ENCODE measurements at places on chromosomes 1 and 21.

DNA sequence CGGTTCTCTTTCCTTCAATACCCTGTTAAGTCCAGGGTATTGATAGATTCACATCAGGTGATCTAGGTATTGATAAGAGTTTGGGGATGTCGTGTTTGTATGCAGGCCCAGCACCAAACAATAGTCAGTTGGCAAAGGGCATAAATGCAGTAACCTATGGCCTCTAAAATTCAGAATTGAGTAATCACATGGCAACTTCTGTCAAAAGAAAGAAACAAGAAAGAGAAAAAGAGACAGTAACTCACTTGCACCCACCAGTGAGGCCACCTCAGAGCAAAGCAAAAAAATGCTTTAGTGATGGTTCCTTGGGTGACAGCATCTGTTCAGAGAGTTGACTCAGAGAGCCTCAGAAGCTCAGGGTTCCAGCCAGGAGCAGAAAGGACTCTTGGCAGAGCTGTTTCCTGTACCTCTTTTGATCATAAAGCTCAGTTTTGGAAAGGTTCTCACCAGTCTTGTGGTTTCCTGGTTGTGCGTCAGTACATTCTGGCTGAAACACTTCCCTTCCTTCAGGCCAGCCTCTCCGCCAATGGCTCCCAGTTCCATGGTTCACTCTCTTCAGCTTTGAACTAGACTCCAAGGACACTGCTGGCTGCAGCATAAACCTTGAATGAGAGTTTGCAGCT lies 70.1 kb upstream of the GORAB start:
- no peak for DNase-seq

- DNase-seq, result peak; percentile 58
Observed at GRCh38 chr1:10399444-10399941, 629 bp downstream of the PGD start.

- no peak for DNase-seq
Observed at GRCh38 chr1:230550428-230550827, 91.9 kb upstream of the COG2 start.

GRCh38 chr1:147496044-147496443 lies 45.3 kb upstream of the BCL9 start:
- DNase-seq, result no peak

DNA sequence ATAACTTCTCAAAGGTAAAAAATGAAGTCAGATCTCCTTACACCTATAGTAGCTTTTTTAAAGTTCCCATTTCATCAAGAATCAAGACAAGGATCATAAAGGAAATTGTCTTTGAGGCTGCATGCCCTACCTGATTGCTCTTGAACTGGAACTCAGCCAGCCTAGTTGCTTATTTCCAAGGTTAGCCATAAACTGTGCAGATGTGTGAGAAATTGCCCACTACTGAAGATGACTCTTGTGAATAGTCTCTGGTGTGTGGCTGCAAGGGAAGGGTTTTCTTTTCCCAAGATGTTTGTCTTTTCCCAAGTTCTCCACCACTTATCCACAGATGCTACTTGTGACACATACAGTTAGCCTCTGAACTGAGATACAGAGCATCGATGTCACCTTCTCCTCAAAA lies 81.7 kb upstream of the DUSP10 start:
- DNase-seq, result no peak

- no peak for DNase-seq
Observed at GRCh38 chr1:163320891-163321290, 863 bp upstream of the NUF2 start.

DNA sequence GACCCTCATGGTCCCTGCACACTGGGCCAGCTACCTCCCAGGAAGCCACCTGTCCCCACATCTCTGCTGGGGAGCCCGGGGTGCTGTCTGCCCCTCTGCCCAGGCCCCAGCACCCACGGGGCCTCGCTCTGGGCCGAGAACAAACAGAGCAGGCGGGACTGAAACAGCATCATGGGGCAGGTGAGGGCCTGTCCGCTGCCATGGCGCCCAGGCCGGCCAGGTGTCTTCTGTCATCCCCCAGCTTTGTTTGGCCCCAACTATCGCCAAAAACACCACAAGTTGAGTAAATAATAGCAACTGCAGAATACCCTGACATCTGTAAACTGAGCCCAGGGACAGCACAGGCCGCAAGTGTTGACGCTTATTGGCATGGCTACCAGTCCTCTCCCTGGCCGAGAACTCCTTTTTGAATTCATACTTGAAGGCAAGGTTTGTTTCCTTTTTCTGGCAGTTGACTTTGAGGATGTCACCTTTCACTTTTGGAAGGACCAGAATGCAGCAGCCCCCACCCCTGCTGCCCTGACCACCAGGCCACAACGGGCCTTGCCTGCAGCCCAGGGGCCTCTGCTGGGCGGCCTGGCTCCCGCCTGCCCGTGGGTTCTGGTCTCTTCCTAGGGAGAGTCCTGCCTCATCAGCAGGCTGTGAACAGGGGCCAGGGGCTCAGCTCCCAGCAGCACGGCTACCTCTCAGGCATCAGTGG lies 152.7 kb downstream of the CASZ1 start:
- DNase-seq, result no peak

GRCh38 chr1:230730977-230731376 lies 16.2 kb upstream of the CAPN9 start:
- no peak for DNase-seq

DNA sequence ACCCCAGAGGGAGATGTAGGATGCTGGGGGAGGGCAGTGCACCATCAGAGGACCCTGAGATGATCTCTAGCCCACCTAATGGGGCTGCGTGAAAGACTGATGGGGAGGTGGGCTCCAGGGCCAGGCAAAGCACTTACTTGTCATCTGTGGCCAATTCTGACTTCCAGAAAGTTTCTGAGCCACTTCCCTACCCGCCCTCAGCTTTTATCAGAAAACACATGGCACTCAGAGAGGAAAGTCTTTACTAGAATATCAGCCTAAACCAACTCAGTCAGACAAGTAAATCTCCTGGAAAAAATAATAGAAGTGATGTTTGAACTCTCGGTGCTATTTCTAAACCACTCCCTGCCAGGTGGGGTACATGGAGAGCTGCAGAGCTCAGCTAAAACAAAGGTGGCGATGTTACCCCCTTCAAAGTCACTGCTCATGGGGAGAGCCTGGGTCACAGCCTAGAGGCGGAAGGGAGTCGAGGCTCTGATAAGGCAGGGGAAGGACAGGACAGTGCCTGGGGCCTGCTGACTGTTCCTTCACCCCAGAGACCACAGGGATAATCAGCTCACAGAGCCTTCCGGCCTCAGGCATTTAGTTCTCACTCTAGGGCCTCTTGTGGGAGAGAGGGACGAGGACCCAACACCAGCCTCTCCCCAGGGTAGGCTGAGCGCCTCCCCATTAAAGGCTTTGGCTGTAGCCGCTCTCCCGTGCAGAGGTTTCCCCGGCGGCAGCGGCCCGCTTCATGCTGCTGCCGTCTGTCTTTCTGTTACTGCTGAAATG lies 14.2 kb downstream of the SMIM12 start:
- DNase-seq, result peak; percentile 32

GRCh38 chr1:17865912-17866739 lies 111.0 kb downstream of the ACTL8 start:
- DNase-seq, result no peak

GRCh38 chr1:203116091-203116820 lies 11.3 kb upstream of the ADORA1 start:
- no peak for DNase-seq

- no peak for DNase-seq
Observed at GRCh38 chr1:98201666-98202081, 280.8 kb upstream of the DPYD start.

GRCh38 chr1:91527781-91528180 lies 27.1 kb downstream of the CDC7 start:
- DNase-seq, result no peak

DNA sequence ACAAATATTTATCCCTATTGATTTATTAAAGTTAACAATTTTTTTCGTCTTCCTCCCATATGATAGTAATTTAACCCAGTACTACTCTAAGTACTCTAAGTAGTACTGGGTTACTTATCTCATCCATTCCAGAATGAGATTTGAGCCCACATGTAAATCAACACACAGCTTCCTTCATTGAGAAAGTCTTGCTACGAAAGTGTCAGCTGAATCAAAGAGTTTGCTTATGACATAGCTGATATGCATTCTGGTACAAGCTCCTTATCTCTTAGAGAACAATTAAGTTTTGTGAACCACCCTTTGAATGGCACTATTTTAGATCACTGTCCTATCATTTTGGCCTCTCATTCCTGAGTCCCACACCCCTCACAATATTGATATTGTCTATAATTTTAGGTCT lies 2.4 kb upstream of the SLC44A3 start:
- no peak for DNase-seq

- DNase-seq, result no peak
Observed at GRCh38 chr1:37244083-37244480, 209.8 kb upstream of the GRIK3 start.

- no peak for DNase-seq
Observed at GRCh38 chr1:55305735-55306134, 90.6 kb upstream of the USP24 start.

DNA sequence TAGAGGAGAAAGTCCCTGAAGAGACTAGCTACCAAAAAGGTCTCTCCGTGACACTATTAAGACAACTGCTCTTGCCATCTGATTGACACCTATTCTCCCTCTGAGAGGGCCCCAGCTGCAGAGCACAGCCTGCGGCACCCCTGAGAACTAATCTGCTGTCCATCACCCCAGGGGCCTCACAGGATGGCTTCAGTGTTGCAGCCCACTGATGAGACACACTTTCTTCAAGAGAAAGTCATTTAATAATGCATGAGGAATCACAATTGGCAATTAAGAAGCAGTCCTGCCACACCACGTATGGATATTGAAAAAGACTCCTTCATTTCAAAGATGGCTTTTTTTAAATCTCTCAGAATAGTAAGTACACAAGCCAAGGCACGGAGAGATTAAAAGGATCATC lies 48.9 kb downstream of the CAPN8 start:
- DNase-seq, result no peak

GRCh38 chr1:47624531-47624930 lies 186.7 kb downstream of the FOXD2 start:
- no peak for DNase-seq

DNA sequence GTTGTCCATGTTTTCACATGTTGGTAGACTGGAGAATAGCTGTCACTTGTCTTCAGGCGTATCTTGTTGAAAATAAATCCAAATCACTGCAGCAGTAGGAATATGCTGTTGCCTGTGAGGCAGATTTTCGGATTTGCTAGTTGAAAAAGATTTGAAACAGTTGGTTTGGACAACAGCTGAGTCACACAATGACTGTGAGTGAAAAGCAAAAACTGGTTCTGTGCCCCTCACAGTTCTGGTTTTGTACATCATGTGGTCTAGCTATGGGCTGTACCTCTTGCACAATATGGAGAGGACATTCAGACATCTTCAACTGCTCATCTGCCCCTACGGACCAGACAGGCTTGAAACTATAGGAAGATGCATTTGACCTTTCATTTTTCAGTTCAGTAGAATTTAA lies 1.8 kb downstream of the ARF1 start:
- peak; percentile 12 for DNase-seq

GRCh38 chr1:53094533-53094919 lies 32.5 kb downstream of the PODN start:
- DNase-seq, result no peak

- no peak for DNase-seq
Observed at GRCh38 chr1:188429386-188429785, 1600.6 kb downstream of the PLA2G4A start.

GRCh38 chr1:152190589-152190988 lies 31.6 kb upstream of the RPTN start:
- DNase-seq, result no peak

- peak; percentile 64 for DNase-seq
Observed at GRCh38 chr1:204213668-204214662, at the start of gene GOLT1A. Gene GOLT1A (minus strand): TSS chr1:204213988. CDS start chr1:204213906, 82 bp downstream.

GRCh38 chr21:44982558-44983250 lies 42.9 kb downstream of the SLX9 start:
- DNase-seq, result peak; percentile 90

DNA sequence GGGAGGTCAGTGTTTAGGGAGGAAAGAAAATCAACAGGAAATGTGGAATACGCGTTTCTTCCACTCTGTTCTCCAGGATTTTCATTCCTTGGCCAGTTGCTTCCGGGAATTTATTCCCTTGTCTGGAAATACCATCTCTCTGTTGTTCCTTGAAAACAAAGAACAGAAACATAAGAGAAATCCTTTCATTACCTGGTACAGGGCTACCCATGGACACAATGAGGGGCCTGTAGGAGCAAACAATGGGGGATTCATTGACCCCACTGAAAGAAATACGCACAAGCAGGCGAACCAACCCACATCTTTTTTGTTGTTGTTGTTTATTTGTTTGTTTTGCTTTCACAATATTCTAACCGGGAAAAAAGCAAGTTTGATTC lies 20.0 kb upstream of the BACE2 start:
- no peak for DNase-seq

- DNase-seq, result no peak
Observed at GRCh38 chr1:15132965-15133364, 20.6 kb upstream of the TMEM51 start.

GRCh38 chr1:20358761-20359263 lies 68.1 kb downstream of the VWA5B1 start:
- peak; percentile 68 for DNase-seq

DNA sequence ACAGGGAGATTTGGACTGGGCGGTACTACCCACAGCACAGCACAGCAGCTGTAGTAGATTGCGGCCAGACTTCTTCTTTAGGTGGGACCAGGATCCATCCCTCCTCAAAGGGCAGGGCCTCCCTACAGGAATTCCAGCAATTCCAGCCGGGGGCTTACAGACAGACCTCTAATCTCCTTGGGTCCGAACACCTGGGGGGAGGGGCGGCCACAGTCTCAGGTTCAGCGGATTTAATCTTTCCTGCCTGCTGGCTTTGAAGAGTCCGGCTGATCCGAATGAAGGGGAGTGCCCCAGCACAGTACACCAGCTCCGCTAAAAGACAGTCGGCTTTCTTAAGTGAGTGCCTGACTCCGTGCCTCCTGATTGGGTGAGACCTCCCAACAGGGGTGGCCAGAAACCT lies 1708.5 kb downstream of the BRINP3 start:
- DNase-seq, result no peak

DNA sequence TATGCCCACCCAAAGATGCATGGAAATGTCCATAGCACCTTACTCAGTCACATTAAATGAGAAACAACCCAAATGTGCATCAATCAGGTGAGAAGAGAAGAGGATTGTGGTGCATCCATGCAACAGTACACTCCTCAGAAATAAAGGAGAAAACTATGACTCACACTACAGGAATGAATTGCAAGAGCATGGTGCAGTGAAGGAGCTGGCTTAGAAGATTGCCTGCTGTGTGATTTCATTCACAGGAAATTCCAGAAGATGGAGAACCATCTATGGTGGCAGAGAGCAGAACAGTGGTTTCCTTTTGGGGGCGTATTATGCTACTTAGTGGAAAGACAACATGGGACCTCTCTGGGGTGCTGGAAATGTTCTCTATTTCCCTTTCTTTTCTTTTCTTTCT lies 278.6 kb upstream of the AJAP1 start:
- no peak for DNase-seq

GRCh38 chr1:222824641-222825040 lies 9.8 kb downstream of the DISP1 start:
- no peak for DNase-seq

DNA sequence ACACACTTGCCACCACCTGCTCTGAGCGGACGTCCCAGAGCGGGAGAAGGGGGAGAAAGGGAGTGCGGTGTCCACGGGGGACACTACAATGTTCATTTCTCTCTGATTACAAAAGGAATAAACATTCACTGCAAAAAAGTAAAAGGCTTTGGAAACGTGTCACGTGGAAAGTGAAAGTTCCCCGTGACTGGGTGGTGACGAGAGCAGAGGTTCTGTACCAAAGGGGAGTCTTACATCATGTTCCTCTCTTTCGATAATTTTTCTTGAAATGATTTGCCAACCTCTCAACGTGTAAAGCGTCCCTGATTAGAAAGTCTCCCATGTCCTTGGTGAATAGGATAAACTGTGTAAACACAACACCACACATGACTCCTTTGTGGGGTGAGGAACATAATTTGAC lies 22.0 kb upstream of the PRDM15 start:
- DNase-seq, result no peak
